Activated CD4-positive, alpha-beta T cell treated with anti-CD3 and anti-CD28 coated beads, Interleukin-10, Interleukin-2, amounts not matched to agents 100 ng/mL and 50 ng/mL, durations not matched to agents 16 hours and 8 hours (primary cell): ENCODE measurements at places on chromosomes 12 and 14.

GRCh38 chr14:68694516-68695235 is 98.2 kb downstream of the ZFP36L1 start:
- DNase-seq, result no peak

- no peak for DNase-seq
These were observed 73.3 kb upstream of the USP44 start for GRCh38 chr12:95624589-95624988.

DNA sequence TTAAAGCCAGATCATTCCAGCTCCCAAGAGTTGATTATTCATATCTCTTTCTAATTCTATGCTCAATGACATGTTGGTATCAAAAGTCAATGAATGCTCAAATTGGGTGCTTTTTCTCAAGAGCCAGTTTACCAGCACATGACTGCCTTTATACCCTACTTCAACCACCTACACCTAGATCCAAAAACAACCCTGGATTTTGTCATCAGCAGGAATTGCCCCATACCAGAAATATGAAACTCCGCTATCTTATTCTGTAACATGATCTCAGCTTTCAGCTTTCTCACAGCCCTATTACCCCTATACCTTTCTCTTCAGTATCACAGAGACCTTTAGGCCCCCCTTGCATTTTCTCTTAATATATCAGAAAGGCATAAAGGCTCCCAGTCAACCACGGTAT is 32.3 kb upstream of the ESR2 start:
- no peak for DNase-seq

DNA sequence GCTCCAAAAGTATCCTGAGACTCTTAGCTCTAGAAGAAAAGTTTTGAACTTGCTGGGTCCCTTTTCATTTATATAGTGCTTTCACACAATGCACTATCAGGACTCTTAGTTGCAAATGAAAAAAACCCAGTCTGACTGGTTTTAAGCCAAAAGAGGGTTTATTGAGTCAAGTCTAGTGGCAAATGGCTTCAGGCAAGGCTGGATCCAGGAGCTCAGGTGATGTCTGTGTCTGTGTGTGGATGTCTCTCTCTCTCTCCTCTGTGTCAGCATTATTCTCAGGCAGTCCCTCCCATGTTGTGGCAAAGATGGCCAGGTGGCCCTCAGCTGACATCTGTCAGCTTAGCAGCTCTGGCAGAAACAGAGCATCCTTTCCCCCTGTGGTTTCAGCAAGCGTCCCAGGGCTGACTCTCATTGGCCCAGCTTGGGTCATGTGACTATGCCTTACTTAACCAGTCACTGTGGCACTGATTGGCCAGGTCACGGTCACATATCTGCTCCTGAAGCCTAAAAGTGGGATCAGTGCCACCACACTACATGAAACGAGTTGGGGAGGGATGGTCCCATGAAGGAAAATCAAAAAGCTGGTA is 6.2 kb downstream of the TMEM120B start:
- peak; percentile 52 for DNase-seq

DNA sequence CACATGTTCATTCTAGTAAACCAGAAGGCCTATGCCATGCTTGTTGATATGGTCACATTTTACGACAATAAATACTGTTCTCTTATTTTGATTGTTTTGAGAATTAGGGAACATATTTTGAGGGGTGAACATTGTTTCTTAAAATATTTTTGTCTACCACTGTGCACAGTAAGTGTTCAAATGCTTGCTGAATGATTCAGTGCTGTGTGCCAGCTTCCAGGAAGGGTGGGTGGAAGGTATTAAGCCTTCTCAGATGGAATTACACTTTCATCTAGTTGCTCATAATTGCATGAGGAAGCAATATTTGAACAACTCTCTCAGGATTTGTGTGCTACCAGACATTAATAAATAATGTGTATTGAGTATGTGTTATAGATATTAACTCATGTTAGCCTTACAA is 15.5 kb upstream of the TMX1 start:
- DNase-seq, result no peak

- DNase-seq, result no peak
These were observed 169.0 kb upstream of the RTL1 start for GRCh38 chr14:101072531-101072930.
